ENCODE measurements at places on chromosomes 16 and 17.

DNA sequence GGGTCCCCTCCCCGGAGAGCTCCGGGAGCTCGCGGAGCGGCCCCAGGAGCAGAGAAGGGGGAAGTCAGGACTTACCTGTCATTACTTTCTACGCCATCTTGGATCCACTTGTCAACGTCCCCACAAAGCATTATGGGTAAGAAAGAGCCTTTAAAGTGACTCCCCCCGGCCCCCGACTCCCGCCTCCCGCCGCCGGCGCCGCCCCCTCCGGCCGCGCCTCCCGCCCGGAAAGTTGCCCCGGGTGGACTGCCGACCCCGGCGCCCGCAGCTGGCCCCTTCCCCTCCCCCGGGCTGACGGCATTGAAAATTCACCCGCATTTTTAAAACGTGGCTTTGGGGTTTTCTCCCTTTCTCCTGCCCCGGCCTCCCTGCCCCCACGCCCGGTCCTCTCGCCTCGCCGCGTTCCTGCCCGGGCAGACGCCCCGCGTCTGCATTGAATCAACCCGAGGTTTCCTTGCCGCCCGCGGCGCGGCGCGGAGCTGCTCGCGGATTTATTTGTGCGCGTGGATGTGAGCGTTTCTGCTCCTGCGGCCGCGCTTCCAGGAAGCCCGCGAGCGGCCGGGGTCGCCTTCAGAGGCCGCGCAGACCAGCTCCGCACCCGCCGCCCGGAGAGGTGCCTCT, at the start of gene HELZ:
HELZ (minus strand) TSS at position 124 of the 621 bp plus-strand sequence. CDS start 26,392 bp downstream, outside the sequence.
- peak; percentile 81 for DNase-seq

DNA sequence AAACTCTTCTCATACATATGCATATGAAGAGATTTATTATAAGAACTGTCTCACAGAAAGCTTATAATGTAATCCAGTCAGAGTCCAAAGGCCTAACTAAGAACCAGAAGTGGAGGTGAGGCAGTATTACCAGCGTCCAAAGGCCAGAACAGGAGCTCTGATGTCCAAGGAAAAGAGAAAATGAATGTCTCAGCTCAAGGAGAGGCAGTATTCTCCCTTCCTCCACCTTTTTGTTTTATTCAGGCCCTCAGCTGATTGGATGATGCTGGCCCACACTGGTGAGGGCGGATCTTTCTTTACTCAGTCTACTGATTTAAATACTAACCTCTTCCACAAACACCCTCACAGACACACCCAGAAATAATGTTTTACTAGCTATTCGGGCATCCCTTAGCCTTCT, 43.4 kb downstream of the FBXL20 start:
- DNase-seq, result no peak

- no peak for DNase-seq
Observed at GRCh38 chr17:20988001-20988636, 54.7 kb downstream of the USP22 start.

DNA sequence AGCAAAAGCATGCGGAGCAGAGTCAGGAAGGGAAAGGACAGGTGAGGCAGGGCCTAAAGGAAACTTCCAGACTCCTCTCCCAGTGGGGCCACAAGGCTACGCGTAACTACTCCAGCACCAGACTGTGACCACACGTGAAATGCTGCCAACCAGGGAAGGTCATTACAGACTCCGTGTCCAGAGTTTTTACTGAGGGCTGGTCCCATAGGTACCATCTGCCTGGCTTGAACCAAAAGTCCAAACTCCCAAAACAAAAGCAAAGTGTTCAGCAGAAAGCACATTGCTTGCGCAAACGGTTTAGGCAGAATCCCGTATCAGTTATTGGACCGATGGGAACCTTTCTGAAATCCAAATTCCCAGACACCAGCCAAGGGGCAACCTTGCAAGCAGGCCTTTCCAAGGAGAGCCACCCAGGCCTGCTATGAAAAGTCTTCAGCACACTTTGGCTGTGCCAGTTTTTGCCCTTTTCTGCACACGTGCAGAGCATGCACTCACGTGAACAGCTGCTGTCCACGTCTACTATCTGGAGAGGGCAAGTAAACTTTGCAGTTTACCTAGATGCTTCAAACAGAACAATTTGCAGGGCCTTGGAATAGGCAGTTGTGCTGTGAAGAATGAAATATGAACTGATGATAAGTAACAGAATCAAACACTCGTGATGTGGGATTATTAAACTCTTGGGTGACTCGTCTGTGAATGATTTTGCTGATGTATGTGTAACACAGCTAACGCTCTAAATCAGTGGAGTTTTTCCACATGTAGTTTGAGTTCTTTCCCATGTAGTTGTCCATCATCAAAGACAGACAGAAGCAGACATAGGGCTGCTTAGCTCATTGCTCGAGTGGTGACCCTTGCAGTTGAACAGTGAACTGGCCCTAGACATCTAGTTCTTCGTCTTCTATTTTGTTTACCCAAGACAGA, 58.1 kb upstream of the CRISPLD2 start:
- DNase-seq, result no peak

DNA sequence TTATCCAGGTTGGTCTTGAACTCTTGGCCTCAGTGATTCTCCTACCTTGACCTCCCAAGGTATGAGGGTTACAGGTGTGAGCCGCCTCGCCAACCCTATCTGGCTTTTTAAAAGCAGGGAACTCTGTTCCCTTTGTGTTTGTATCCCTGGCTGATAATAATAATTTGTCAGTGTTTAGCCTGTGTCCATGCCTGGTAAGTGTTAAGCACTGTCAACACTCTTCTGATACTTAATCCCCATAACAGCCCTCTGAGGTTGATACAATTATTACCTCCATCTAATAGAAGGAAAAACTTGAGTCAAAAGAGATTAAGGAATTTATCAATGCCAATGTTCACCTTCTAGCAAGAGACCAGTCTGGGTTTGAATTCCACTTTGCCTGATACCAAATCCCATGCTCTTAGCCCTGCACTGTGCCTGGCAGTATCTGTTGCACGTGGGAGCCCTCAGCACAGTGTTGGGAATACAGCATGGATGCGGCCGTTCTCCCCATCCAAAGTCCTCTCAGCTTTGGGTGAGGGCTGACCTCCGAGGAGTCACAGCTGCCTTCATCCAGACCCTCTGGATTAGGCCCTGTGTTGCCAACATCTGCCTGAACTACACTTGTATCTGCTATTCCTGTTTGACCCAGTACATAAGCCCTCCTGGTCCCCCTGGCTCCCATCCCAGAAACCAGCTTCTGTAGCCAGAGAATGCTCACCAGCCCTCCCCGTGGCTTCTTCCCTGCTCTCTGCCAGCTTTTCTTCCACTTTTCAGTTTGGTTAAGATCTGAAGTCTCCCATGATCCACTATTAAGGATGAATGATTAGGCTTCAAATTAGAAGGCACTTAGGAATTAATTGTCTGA, 335.6 kb upstream of the ASIC2 start:
- DNase-seq, result no peak

- no peak for DNase-seq
Observed at GRCh38 chr16:75267631-75268264, 16.3 kb upstream of the BCAR1 start.

GRCh38 chr16:85635545-85636140, 22.5 kb downstream of the GSE1 start:
- DNase-seq, result no peak

GRCh38 chr17:27433521-27433920, 22.7 kb upstream of the KSR1 start:
- no peak for DNase-seq

DNA sequence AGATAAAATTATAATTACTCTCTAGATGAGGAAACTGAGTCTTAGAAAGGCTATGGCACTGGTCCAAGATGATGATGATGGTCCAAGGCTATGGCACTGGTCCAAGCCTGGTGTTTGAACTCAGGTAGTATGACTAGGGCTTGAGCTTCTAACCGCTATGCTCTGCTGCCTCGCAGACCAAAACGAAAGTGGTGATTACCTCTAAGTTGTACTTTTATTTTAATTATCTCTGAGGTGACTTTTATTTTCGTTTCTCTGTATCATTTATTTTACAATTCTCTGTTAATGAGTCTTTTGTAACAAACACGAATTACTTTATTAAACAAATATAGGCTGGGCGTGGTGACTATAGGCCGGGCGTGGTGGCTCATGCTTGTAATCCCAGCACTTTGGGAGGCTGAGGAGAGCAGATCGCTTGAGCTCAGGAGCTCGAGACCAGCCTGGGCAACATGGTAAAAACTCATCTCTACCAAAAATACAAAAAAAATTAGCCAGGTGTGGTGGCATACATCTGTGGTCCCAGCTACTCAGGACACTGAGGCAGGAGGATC, 5.6 kb downstream of the REXO5 start:
- DNase-seq, result no peak

DNA sequence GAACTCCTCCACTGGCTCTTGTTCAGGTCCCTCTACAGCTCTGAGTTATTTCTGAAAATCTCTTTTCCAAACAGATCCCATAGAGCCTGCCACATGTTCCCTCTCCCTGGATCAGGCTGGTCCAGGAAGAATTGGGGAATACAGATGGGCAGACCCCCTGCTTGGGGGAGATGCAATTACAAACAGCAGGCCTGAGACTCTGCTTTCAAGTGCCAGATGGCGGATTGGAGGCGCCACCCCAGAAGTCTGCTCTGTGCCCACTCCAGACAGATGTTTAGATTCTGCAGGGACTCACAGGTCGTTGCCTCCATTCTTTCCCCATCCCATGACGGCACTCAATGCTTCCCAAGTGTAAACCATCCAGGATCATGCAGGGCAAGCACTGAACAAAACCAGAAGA, 316.6 kb downstream of the SLC39A11 start:
- no peak for DNase-seq

DNA sequence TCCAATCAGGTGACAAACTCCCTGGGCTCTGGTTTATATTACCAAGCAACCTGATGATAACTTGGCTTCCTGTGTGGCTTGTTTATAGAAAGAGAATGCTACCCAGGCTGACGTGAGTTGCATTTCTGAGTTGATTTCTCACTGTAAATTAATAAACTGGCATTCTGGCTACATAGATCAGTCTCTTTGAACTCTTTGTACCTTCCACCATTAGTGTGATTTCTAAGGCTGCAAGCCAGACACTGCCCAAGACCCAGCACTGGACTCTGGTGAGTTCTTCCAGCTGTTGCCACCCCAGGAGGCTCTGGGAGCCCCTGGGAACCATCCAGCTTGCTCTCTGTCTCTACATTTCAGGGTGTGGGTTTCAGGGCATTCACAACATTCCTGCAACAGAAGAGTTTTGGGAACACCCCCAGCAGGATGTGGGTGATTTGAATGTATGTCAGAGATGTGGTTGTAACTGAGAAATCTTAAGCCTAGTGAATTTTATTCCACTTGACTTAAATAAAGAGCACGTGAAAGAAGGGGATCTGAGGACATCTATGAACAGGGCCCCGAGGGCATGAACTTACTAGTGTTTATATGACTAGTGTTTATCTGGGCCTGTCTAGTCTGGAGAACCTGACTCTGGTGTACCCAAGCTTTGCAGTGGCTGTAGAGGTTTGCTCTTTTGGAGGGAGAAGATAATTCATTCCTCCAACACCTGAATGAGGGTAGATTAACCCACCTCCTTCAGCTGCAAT, 30.3 kb upstream of the LRRC37A start:
- DNase-seq, result no peak

DNA sequence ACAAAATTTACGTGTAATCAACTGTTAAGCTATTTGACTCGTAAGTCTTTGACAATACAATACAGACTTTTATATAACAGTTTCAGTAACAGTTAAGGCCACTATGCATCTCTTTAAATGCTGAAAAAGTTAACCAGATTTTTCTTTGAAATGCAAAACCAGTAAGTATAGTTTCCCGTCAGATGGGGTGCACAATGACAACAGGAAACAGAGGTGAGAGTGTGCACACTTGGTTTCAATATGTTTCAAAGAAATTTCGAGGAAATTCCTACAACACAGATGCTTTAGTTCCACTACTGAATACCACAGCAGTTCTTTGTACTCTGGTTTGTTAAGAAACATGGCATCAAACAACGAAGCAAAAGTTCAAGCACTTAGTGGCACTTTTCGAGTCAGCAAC, 48.4 kb downstream of the RNF157 start:
- no peak for DNase-seq

GRCh38 chr16:23368469-23368868, 66.4 kb downstream of the SCNN1B start:
- DNase-seq, result no peak

DNA sequence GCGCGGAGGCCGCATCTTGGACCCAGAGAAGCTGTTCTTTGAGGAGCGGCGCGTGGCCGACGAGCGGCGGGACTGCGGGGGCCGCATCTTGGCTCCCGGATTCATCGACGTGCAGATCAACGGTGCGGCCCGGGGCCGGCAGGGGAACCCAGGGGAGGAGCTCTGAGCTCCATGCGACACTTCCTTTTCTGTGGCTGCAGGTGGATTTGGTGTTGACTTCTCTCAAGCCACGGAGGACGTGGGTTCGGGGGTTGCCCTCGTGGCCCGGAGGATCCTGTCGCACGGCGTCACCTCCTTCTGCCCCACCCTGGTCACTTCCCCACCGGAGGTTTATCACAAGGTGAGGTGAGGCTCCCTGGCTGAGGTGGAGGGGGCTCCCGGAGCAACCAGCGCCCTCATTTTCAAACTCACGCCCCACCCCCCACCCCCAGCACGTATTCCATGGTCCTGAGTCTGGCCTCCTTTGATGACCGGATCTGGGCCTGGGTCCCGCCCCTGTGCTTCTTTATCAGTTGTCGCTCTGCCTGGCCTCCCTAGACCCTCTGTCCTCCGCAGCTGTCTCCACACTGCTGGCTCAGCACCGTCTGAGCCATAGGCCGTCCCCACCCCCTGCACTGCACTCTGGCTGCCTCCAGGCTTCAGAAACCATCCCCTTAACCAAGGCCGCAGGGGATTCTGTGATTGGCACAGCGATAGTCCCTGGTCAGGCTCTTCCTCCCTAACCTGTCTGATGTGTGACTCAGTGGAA, 787 bp downstream of the AMDHD2 start:
- DNase-seq, result no peak

DNA sequence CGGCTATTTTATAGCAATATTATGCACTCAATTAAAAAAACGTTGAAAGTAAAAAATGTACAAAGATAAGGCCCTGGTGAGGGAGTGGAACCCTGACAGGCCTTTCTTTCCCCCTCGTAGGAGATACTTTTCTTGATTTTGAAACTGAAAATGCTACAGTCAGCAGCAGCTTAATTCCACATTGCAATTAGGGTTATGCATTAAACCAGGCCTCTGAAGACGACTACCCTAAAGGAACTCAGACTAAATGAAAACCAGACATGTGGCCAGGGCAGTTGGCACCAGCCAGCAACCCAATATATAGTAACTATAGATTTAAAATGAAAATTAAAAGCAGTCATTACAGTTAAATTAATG, 463.2 kb upstream of the MAF start:
- DNase-seq, result no peak

- DNase-seq, result no peak
Observed at GRCh38 chr17:81245024-81245664, 6.0 kb downstream of the NDUFAF8 start.
